ENCODE measurements at places on chromosomes 16 and 17.
A peak's percentile ranks its signal among the peaks of the same experiment; 100 is the strongest.

GRCh38 chr17:60134396-60135150, 15.2 kb upstream of the CA4 start:
- DNase-seq, result no peak

- no peak for DNase-seq
Measured at GRCh38 chr17:60164697-60165096, 14.9 kb downstream of the CA4 start.

DNA sequence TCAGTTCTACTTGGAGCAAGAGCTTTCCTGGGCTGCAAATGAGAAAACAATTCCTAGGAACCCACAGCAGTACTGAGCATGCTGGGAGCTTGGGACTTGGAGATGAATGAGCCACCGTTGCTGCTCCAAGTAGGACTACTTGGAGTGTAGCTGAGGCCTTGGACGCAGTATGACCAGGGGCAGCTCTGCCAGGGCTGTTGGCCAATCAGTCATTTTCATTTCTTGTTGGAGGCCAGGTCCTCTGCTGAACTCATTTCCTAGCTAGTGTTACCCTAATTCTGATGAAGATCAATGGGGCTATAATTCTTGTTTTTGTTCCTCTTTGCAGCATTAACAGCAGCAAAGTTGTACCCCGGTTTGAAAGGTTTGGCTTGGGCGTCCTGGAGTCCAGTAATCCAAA, 8.0 kb upstream of the LGALS9 start:
- no peak for DNase-seq

DNA sequence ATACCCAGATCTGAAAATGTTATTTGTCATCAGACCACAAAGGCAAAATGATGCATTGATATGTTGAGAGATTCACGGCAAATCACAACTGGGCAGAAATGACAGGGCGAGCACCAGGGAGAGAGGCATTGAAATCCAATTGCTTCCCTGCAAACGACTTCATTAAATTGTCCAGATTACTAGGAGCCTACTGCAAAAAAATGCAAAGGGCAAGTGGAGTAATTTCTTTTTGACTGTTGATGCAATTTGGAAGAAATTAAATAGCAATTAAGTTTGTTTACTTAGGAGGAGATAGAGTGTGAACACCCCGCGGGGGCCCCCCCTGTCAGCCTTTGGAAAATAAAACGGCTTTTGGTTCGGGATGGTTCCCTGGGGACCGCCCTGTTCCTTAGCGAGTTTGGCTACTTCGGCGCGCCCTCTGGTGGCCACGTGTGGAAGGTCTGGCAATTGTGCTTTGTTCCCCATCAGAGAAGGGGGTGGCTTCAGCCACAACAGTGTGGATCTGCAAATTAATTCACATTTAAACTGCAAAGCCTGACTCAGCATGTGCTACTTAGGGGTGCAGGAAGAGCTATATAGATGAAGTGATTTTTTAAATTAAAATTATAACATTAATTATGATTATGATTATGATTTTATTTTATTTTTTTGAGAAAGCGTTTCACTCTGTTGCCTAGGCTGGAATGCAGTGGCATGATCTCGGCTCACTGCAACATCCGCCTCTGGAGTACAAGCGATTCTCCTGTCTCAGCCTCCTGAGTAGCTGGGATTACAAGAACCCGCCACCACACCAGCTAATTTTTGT, 14.5 kb upstream of the TMC7 start:
- DNase-seq, result peak; percentile 69

DNA sequence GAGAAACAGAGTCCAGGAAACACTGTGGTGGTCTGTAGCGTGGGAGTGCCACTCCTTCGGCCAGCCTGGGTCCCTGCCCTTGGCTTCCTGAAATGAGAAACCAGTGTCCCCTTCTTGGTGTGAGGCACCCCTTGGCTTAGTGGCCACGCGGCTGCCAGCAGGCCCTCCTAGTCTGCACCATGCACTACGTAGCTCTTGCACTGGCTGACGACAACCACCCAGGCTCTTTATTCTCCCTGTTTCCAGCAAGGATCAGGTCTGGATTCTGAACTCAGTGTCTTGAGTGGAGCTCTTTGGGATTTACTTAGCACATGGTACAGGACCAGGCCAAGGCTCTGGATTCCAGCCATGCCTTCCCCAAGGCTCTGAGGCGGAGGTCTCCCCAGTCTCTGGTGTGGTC, 1.1 kb upstream of the SPEM3 start:
- no peak for DNase-seq

- peak; percentile 10 for DNase-seq
Measured at GRCh38 chr16:81866820-81867440, 87.8 kb downstream of the PLCG2 start.
